Esophagus muscularis mucosa (tissue), 4 donors: ENCODE measurements at places on chromosomes 5 and 9.
A peak's percentile ranks its signal among the peaks of the same experiment; 100 is the strongest.

GRCh38 chr9:73215249-73215648 lies 63.6 kb downstream of the ANXA1 start:
- H3K36me3 ChIP-seq, result no peaks in the 10 kb centered on the region
- no peak overlapping the region for H3K27ac ChIP-seq
- no peaks in the 10 kb centered on the region for H3K27me3 ChIP-seq
- DNase-seq, result no peak
- H3K4me3 ChIP-seq, result no peak overlapping the region
- no peaks in the 10 kb centered on the region for H3K4me1 ChIP-seq

DNA sequence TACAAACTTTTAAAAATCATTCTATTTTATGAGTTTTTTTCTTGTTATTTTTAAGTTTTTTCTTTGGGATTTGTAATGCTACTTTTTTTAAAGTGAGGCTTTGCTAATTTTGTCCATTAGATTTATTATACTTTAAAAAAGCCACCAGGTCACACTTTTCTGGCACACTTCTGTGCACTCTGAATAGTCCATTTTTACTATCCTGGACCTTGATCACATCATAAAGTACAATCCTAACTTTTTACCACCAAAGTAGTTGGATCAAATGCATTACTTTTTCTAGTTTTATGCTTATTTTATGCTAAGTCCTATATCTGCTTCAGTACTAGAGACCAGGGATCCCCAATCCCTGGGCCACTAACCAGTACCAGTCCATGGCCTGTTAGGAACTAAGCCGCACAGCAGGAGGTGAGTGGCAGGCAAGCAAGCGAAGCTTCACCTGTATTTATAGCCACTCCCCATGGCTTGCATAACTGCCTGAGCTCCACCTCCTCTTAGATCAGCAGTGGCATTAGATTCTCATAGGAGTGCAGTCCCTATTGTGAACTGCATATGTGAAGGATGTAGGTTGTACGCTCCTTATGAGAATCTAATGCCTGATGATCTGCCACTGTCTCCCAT lies 16.0 kb downstream of the FRRS1L start:
- H3K4me3 ChIP-seq, result no peak overlapping the region
- no peaks in the 10 kb centered on the region for H3K36me3 ChIP-seq
- DNase-seq, result peak; percentile 79
- no peaks in the 10 kb centered on the region for H3K4me1 ChIP-seq

DNA sequence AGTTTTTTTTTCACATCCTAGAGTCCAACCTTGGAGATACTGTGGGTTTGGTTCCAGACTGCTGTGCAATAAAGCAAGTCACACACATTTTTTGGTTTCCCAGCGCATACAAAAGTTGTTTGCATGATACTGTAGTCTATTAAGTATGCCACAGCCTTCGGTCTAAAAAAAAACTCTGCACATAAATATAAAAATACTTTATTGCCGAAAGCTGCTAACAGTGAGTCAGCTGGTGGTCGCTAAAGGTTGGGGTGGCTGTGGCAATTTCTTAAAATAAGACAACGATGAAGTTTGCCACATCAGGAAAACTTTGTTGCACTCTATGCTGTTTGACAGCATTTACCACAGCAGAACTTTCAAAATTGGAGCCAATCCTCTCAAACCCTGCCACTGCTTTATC lies 37.4 kb downstream of the UBQLN1 start:
- DNase-seq, result no peak
- H3K27me3 ChIP-seq, result no peaks in the 10 kb centered on the region
- no peak overlapping the region for H3K4me3 ChIP-seq
- H3K4me1 ChIP-seq, result no peaks in the 10 kb centered on the region
- no peak overlapping the region for H3K27ac ChIP-seq

DNA sequence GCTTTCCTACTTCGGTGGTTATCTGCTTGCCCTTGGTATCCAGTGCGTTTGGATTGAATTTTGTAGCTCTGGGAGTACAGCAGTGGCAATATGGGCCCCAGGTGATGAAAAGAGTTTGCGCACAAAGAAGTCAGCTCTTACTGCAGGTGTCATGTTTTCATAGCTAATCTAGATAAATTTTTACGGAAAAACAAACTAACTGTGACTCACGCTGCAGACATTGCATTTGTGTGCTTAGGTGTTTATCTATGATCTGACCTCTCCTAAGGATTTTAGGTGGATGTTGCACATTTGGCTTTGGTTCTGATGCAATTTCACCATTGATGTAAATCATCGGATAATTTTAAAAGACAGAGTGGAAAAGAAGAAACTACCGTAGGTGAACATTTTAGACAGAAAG lies 92.1 kb downstream of the VCAN start:
- H3K4me3 ChIP-seq, result no peak overlapping the region
- no peaks in the 10 kb centered on the region for H3K4me1 ChIP-seq
- no peaks in the 10 kb centered on the region for H3K36me3 ChIP-seq
- DNase-seq, result no peak
- no peak overlapping the region for H3K27ac ChIP-seq
- H3K27me3 ChIP-seq, result no peaks in the 10 kb centered on the region

- H3K4me1 ChIP-seq, result peaks cover 45% of the 10 kb centered on the region
- DNase-seq, result no peak
- H3K36me3 ChIP-seq, result no peaks in the 10 kb centered on the region
- peak overlapping the region; percentile 76 for H3K27ac ChIP-seq
These were observed 5.6 kb downstream of the RMI1 start for GRCh38 chr9:83986195-83986594.

GRCh38 chr5:71892641-71893365 lies 173.7 kb downstream of the CARTPT start:
- no peaks in the 10 kb centered on the region for H3K27me3 ChIP-seq
- H3K4me1 ChIP-seq, result peaks cover 11% of the 10 kb centered on the region
- no peaks in the 10 kb centered on the region for H3K36me3 ChIP-seq
- no peak overlapping the region for H3K4me3 ChIP-seq

- no peak for DNase-seq
- H3K36me3 ChIP-seq, result no peaks in the 10 kb centered on the region
- H3K4me3 ChIP-seq, result no peak overlapping the region
- H3K27ac ChIP-seq, result no peak overlapping the region
- H3K27me3 ChIP-seq, result no peaks in the 10 kb centered on the region
These were observed 279.1 kb upstream of the EFNA5 start for GRCh38 chr5:107949688-107950341.

- H3K27ac ChIP-seq, result no peak overlapping the region
- H3K4me3 ChIP-seq, result no peak overlapping the region
- no peaks in the 10 kb centered on the region for H3K4me1 ChIP-seq
- H3K36me3 ChIP-seq, result no peaks in the 10 kb centered on the region
- DNase-seq, result no peak
These were observed 206.7 kb downstream of the MAST4 start for GRCh38 chr5:66802941-66803340.

- H3K27me3 ChIP-seq, result no peaks in the 10 kb centered on the region
- H3K36me3 ChIP-seq, result peaks cover 50% of the 10 kb centered on the region
- H3K4me3 ChIP-seq, result no peak overlapping the region
- H3K4me1 ChIP-seq, result no peaks in the 10 kb centered on the region
- DNase-seq, result no peak
These were observed 29.5 kb downstream of the IDNK start for GRCh38 chr9:83652433-83652832.

DNA sequence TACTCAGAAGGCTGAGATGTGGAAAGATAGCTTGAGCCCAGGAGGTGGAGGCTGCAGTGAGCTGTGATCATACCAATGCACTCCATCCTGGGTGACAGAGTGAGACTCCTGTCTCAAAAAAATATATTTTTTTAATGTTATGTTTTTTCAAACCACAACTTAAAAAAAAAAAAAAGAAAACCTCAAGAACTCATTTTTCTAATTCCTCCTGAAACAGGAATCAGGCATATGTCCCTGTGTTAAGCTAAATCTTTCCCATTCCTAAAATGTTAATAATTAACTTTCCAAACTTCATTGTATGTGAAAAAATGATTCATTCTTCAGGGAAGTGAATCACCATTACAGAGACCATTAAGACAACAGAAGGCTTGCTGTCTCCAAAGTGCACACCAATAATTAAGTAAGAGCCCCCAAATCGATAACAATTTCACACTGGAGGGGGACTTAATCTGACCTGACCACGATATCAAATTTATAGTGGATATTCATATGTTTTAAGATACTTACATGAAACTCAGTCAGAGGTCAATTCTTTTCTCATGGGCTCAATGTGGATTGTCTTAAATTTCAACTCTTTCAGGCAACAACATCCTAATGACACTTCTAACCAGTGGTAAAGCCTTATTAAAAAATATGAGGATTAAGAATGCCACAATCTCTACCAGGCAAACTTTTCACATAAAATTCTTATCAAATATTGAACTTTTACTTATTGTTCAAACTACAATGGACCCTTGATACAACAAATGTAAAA lies 5.2 kb downstream of the CEMIP2 start:
- no peak overlapping the region for H3K4me3 ChIP-seq
- peak; percentile 10 for DNase-seq
- no peaks in the 10 kb centered on the region for H3K36me3 ChIP-seq
- H3K4me1 ChIP-seq, result peaks cover 59% of the 10 kb centered on the region
